ENCODE measurements at places on chromosomes 5 and 9. TPM values are rescaled to one million over a fixed set of nuclear protein-coding genes. Genes with fewer than 3 reads are reported as not detected.

The FCN2 gene
- total RNA-seq, result not detected

The CCL27 gene
- total RNA-seq, result not detected

- DNase-seq, result no peak
These were observed 349.4 kb upstream of the PAPPA start for GRCh38 chr9:115804206-115804605.

- no peak for DNase-seq
These were observed 28.1 kb downstream of the KCNMB1 start for GRCh38 chr5:170361116-170361515.

- no peak for DNase-seq
These were observed 72.4 kb upstream of the SNX2 start for GRCh38 chr5:122702524-122702875.

The INSL4 gene
- total RNA-seq, result 0.13 TPM

The SLC6A7 gene
- total RNA-seq, result 0.88 TPM

GRCh38 chr9:116204252-116204882 lies 50.8 kb downstream of the PAPPA start:
- no peak for DNase-seq

DNA sequence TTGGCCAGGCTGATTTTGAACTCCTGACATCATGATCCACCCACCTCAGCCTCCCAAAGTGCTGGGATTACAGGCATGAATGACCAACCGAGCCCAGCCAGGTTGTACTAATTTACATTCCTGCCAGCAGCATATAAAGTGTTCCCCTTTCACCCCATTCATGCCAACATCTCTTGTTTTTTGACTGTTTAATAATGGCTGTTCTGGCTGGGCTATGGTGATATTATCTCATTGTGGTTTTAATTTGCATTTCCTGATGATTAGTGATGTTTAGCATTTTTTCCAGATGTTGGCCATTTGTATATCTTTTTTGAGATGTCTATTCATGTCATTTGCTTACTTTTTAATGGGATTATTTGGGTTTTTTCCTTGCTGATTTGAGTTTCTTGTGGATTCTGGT lies 87.3 kb downstream of the INVS start:
- DNase-seq, result no peak

GRCh38 chr5:153745778-153746395 lies 255.4 kb downstream of the GRIA1 start:
- no peak for DNase-seq

DNA sequence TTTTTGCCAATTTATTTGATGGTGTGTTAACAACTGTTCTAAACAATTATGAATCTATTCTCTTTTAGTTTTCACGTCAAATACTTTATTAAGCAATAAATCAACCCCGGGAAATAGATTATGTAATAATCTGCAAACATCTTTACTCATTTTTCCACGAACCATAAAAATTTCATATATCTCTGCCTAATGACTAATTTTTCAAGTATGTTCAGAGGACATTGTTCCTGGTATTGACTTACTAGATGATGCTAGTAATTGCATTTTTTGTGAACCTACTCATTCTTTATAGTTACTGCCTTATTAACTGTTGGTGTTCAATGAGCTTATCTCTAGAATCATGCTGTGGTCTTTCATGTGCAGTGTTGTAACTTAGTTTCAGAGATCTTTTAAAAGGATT lies 41.0 kb upstream of the FBN2 start:
- no peak for DNase-seq

The GDA gene
- total RNA-seq, result 23.6 TPM

The FST gene
- 15.3 TPM for total RNA-seq

- DNase-seq, result no peak
These were observed 355.8 kb upstream of the GRAMD2B start for GRCh38 chr5:126067404-126067803.

The FAM114A2 gene
- total RNA-seq, result 22.8 TPM
